ENCODE measurements at places on chromosomes 3 and 15. TPM values are rescaled to one million over a fixed set of nuclear protein-coding genes. Genes with fewer than 3 reads are reported as not detected.

The ALPK3 gene
- 0.56 TPM for total RNA-seq

The RETNLB gene
- total RNA-seq, result not detected

The PRSS50 gene
- not detected for total RNA-seq

The GOLGA8H gene
- total RNA-seq, result 1.8 TPM

DNA sequence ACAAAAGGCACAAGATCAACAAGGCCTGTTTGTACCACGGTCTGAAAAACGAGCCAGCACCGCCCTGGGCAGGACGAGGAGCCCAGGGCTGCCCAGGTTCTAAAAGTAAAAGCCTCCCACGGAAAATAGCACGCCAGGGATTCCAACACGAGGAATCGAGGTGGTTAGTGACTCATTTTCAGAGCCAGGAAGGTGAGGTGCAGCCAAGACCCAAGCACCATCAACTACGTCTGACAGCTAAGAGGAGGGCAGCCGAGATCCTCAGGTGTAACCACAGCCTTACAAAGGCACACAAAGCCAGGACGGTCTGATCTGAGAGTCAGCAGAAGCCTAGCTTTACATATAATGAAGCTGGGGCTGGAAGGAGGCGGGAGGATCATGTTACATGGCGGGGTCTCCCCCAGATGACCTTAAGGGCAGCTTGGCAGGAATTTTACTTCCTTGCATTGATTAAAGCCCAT, 52.5 kb downstream of the ATP10A start:
- DNase-seq, result no peak
- H3K4me1 ChIP-seq, result peaks cover 79% of the 10 kb centered on the region
- peak overlapping the region; percentile 86 for H3K27ac ChIP-seq
- H3K4me3 ChIP-seq, result no peak overlapping the region

- no peak for DNase-seq
- peaks cover 19% of the 10 kb centered on the region for H3K4me1 ChIP-seq
- peak overlapping the region; percentile 90 for H3K27ac ChIP-seq
- H3K36me3 ChIP-seq, result peaks cover 6% of the 10 kb centered on the region
- peaks cover 2% of the 10 kb centered on the region for H3K27me3 ChIP-seq
Observed at GRCh38 chr15:44662478-44663409, 718 bp downstream of the SPG11 start.

DNA sequence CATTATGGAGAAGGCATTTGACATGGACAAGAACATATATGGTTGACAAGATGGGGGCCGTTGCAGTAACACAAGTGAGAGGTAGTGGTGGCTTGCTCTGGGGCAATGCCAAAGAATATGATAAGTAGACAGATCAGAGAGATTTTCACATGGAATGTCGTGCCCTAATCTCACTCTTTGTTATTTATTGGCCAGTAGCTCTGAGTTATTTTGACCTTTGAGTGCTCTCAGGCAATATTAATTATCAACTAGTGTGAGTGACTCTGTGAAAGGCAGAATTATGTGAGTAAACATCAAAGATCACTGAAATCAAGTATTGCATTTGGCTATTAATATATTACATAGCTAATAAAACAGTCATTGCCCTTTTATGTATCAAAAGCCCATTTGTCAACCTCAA, 164.9 kb upstream of the ADAMTS9 start:
- DNase-seq, result no peak
- no peaks in the 10 kb centered on the region for H3K4me1 ChIP-seq
- H3K36me3 ChIP-seq, result no peaks in the 10 kb centered on the region
- no peak overlapping the region for H3K27ac ChIP-seq
- no peaks in the 10 kb centered on the region for H3K27me3 ChIP-seq
- H3K4me3 ChIP-seq, result no peak overlapping the region

DNA sequence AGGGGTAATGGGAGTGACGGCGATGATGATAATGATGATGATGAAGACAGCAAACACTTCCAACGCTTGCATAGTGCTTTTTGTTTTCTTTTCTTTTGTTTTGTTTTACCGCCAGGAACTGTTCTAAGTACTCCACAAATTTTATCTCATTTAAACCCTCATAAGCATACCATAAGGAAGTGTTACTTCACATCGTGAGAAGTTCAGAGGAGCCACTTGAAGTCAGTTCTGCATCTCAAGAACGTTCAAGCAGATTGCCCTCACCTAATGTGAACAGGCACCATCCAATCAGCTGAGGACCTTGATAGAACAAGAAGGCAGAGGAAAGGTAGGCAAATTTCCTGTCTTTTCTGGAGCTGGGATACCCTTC, 104.1 kb downstream of the LSM3 start:
- peaks cover 4% of the 10 kb centered on the region for H3K4me1 ChIP-seq
- no peak overlapping the region for H3K27ac ChIP-seq
- H3K36me3 ChIP-seq, result peaks cover 1% of the 10 kb centered on the region
- no peak for DNase-seq

DNA sequence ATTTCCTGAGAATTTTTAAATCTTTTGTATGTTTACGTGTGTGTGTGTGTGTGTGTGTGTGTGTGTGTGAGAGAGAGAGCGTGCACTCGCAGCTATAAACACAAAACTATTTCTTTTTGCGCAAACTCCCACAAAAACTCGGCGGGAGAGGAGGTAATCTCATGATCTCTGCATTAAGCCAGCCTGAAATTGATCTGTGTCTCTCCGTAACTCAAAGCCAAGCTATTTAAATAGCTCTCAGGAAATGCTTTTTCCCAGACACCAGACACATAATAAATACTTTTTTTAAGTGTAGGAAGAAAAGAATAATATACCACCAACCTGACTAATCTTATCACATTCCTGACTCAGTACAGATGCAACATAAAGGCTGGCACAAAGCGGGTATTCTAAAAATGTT, 226.8 kb downstream of the MAGI1 start:
- peaks cover 59% of the 10 kb centered on the region for H3K4me1 ChIP-seq
- peak overlapping the region; percentile 60 for H3K4me3 ChIP-seq
- DNase-seq, result no peak
- H3K36me3 ChIP-seq, result no peaks in the 10 kb centered on the region
- peak overlapping the region; percentile 93 for H3K27ac ChIP-seq

DNA sequence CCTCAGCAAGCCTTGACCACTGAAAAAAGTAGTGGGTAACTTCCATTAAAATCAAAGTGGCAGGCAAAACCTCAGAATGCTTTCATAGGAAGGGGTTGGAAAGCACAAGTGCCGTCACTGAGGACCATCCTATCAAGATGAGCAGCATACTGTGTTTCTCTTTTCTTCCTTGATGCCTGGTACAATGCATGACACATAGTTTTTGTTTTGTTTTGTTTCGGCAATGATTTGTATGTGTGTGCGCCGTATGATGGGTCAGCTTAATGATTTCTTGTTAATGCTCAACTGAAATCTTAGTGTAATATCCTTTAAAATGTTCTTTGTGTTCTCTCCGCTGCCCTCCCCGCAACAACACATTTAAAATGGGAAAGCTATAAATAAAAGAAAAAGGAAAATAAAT, 476.4 kb upstream of the KCNMB2 start:
- H3K27ac ChIP-seq, result no peak overlapping the region
- H3K4me1 ChIP-seq, result peaks cover 32% of the 10 kb centered on the region
- no peak for DNase-seq
- H3K4me3 ChIP-seq, result no peak overlapping the region

GRCh38 chr3:4581124-4581424, 87.9 kb downstream of the ITPR1 start:
- H3K4me1 ChIP-seq, result peaks cover 45% of the 10 kb centered on the region
- peak overlapping the region; percentile 65 for H3K27ac ChIP-seq
- H3K27me3 ChIP-seq, result no peaks in the 10 kb centered on the region
- DNase-seq, result no peak
- no peak overlapping the region for H3K4me3 ChIP-seq

DNA sequence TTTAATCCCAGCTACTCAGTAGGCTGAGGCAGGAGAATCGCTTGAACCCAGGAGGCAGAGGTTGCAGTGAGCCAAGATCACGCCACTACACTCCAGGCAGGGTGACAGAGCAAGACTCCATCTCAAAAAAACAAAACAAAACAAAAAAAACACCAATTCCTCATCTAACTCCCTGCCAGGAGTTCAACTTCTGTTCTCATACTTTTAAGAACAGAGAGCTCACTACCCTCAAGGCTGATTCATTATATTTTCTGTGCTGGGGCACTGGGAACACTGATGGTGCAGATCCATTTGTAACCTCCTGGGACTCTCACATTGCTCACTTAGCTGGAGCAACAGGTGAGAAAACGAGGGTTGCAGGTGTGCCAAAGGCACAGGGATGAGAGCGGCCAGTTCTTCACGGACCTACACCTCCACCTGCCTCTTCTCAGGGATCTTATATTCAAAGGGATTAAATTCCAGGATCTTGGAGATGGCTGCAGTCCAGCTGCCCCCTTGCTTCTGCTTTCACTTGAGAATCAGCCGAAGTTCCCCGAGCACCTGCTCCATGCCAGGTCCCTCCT, 12.3 kb upstream of the CSK start:
- H3K27me3 ChIP-seq, result peaks cover 5% of the 10 kb centered on the region
- no peak overlapping the region for H3K27ac ChIP-seq
- H3K4me1 ChIP-seq, result peaks cover 9% of the 10 kb centered on the region
- no peak overlapping the region for H3K4me3 ChIP-seq
- no peak for DNase-seq

DNA sequence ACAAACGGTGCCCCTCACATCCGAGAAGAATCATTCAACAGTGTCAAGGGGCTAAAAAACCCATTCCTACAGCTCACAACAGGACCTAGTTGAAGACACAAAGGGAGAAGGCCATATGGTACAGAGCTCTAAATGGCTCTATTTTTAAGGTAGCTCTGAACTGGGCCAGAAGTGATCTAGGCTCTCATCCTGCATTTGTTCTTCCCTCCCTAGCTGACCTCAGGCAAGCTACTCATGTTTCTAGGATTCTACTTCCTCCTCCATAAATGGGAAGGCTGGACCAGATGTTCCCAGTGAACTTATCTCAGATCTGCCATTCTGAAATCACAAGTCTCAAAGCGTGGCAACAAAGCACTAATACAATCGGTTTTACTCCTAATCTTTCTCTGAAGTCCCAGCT, 62.3 kb downstream of the CPNE4 start:
- H3K4me1 ChIP-seq, result no peaks in the 10 kb centered on the region
- H3K36me3 ChIP-seq, result no peaks in the 10 kb centered on the region
- no peak overlapping the region for H3K27ac ChIP-seq
- H3K27me3 ChIP-seq, result peaks cover 4% of the 10 kb centered on the region
- DNase-seq, result no peak
- no peak overlapping the region for H3K4me3 ChIP-seq

GRCh38 chr15:40796041-40796440, 10.8 kb upstream of the ZFYVE19 start:
- H3K4me3 ChIP-seq, result no peak overlapping the region
- no peak for DNase-seq
- peaks cover 7% of the 10 kb centered on the region for H3K36me3 ChIP-seq
- H3K4me1 ChIP-seq, result peaks cover 15% of the 10 kb centered on the region
- no peak overlapping the region for H3K27ac ChIP-seq
- H3K27me3 ChIP-seq, result no peaks in the 10 kb centered on the region

GRCh38 chr15:23869396-23869795, 182.3 kb upstream of the NDN start:
- no peaks in the 10 kb centered on the region for H3K4me1 ChIP-seq
- peak overlapping the region; percentile 38 for H3K4me3 ChIP-seq
- H3K27ac ChIP-seq, result no peak overlapping the region
- peaks cover 3% of the 10 kb centered on the region for H3K27me3 ChIP-seq
- DNase-seq, result no peak

DNA sequence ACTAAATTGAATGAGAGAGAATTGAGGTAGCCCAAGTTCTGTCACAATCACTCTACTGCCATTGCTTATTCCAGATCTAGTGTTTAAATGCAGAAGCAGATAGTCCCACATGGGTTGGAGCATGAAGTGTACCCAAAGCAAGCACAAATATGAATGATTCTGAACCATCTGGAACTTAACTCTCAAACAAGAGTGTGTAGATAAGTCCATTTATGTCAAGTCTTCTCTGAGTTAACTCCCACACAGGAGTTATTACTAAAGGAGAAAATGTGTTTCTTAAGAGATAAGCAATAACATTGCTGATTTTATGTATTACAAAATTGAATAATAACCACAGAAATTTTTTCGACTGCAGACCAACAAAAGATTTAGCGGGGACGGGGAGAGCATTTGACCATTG, 33.6 kb downstream of the PAQR9 start:
- DNase-seq, result no peak
- no peak overlapping the region for H3K27ac ChIP-seq
- H3K4me3 ChIP-seq, result no peak overlapping the region
- H3K27me3 ChIP-seq, result peaks cover 2% of the 10 kb centered on the region

DNA sequence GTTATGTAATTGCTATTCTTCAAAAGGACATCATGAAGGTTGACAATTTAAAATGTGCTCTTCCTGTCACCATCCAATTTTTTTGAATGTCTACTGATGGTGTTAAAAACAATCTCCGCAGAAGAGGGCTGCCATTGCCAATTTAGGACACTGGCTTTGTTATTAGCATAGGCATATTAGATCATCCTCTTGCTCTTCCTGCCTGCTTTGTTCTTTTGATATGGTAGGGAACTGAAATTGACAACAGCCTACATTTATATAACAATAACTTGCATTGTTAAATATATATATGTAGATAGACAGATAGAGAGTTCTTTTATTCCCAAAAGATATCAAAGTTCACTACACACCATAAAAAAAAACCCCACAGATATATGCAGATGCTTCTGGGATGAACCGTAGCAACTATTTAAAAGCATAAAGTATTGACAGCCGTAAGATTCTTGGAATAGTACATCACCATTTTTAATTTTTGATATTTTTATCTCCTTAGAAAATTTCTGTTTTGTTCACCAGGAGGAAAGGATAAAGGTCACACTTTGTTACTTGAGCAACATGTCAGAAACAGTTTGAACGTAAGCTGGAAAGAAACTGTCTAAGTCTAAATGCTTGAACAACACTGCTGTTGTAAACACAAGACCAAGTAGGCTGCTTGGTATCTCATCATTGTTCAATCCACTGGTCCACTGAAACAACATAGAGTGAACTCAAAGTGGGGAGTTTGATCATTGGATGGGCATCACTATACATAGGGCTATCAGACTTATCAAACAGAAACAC, 66.5 kb downstream of the MDFIC2 start:
- no peak for DNase-seq
- no peak overlapping the region for H3K27ac ChIP-seq
- H3K4me3 ChIP-seq, result no peak overlapping the region
- H3K27me3 ChIP-seq, result peaks cover 4% of the 10 kb centered on the region
- H3K4me1 ChIP-seq, result peaks cover 21% of the 10 kb centered on the region
- no peaks in the 10 kb centered on the region for H3K36me3 ChIP-seq

GRCh38 chr15:27989838-27990237, 109.3 kb downstream of the OCA2 start:
- no peaks in the 10 kb centered on the region for H3K4me1 ChIP-seq
- no peak for DNase-seq
- H3K27ac ChIP-seq, result no peak overlapping the region
- H3K27me3 ChIP-seq, result no peaks in the 10 kb centered on the region

- peak overlapping the region; percentile 41 for H3K27ac ChIP-seq
- DNase-seq, result no peak
- H3K36me3 ChIP-seq, result peaks cover 41% of the 10 kb centered on the region
Observed at GRCh38 chr3:12593473-12593872, 36.6 kb downstream of the MKRN2 start.

DNA sequence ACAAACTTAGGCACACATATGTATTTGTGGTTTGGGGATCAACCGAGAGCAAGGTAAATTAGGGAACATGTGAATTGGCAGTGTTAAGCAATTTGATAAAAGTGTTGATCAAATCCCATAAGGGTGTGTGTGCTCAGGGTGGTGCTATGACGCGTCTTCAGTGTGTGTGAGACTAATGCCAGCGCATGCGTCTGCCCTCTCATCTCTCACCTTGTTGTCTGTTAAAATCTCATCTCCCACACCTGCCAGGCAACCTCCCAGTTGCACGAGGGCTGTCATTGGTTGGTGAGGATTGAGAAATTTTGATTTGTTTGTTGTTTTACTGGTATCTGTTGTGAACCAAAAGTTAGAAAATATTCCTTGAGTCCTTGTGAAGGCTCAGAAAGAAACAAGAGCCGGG, 137.2 kb upstream of the ICE2 start:
- H3K27me3 ChIP-seq, result peaks cover 27% of the 10 kb centered on the region
- H3K36me3 ChIP-seq, result no peaks in the 10 kb centered on the region
- no peak overlapping the region for H3K4me3 ChIP-seq
- no peak overlapping the region for H3K27ac ChIP-seq
